ENCODE measurements at places on chromosomes 5 and 9. TPM values are rescaled to one million over a fixed set of nuclear protein-coding genes. Genes with fewer than 3 reads are reported as not detected.

Gene GAPT
- total RNA-seq = not detected

Gene NIPAL4
- total RNA-seq = 0.44 TPM

Gene C5orf58
- total RNA-seq = not detected

Gene TYRP1
- total RNA-seq = 13.4 TPM

Gene DOCK2
- 47.7 TPM for total RNA-seq

Gene PRRX2
- total RNA-seq = 0.17 TPM

Gene DPYSL3
- 88.2 TPM for total RNA-seq

Gene GZMA
- total RNA-seq = not detected

Gene ARID3C
- not detected for total RNA-seq

Gene ERP44
- 42.4 TPM for total RNA-seq

Gene ORM2
- not detected for total RNA-seq

Gene TLX3
- not detected for total RNA-seq

DNA sequence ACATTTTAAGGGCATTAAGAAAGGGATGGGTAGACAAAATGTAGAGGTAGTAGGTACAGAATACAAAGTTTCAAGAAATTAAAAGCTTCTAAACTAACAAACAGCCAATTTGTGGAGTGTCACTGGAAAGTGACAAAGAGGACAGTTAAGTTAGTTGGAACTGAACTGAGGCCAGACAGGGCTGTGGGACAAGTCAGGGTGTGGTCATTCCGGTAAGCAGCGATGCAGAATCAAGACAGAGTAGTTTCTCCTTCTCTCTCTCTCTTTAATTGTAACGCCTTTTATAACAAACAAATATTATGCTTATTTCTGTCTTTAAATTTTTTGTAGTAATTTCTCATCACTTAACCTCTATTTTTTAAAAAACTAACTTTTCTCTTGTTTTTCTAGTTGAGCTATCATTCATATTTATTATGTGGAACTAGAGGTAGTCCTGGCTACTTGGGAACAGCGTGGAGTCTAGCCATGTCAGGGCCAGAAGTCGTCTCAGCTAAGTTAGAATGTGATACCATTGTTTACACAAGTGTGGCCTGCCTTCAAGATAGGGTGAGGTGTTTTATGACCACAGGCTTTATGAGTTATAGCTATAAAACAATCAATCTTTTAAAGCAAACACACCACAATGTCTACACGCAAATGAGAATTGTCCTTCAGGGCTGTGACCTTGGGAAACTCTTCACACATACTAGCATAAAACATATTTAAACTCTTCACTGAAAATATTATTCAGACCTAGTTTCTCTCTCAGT lies 115.3 kb upstream of the CDKN2B start:
- DNase-seq = peak; percentile 91

- no peak for DNase-seq
These were observed 15.3 kb downstream of the ZNF462 start for GRCh38 chr9:106878081-106878837.

GRCh38 chr5:54251981-54252380 lies 58.4 kb downstream of the ARL15 start:
- DNase-seq = peak; percentile 32

DNA sequence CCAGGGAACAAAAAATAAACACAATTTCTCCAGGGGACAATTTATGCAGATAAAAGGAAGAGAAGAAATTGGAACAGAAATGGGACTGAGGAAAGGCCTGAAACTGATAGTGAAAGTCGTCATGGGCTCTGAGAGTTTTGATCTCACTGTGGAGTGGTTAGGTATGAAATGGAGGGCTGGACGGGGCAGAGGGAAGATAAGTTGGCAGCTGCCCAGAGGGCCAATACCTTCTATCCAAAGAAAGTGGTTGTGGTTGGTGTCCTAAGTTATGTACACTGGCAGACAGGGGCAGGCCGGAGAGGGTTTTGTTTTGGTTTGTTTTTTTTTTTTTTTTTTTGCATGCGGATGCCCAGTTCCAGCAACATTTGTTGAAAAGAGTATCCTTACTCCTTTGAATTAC lies 46.1 kb downstream of the ZNF618 start:
- DNase-seq = peak; percentile 85

- DNase-seq = no peak
These were observed 37.6 kb upstream of the RAI14 start for GRCh38 chr5:34618371-34619065.

DNA sequence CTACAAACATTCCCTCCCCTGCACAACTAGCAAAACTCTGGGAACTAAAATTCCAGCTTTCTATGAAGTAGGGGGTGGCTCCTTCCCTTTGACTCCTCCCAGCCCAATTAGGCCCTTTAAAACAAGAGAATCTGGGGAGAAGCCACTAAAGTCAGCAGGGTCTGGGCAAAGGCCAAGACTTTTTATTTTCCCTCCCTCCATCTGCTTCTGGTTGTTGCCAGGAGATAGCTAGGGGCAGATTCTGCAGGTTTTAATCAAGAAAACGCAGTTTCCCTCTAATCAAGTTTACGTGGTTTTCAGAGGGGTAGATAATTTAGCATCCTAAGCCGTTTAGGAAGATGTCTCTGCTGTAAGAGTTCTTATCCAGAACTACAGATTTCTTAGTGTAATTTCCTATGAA lies 114.5 kb upstream of the CDH6 start:
- no peak for DNase-seq

DNA sequence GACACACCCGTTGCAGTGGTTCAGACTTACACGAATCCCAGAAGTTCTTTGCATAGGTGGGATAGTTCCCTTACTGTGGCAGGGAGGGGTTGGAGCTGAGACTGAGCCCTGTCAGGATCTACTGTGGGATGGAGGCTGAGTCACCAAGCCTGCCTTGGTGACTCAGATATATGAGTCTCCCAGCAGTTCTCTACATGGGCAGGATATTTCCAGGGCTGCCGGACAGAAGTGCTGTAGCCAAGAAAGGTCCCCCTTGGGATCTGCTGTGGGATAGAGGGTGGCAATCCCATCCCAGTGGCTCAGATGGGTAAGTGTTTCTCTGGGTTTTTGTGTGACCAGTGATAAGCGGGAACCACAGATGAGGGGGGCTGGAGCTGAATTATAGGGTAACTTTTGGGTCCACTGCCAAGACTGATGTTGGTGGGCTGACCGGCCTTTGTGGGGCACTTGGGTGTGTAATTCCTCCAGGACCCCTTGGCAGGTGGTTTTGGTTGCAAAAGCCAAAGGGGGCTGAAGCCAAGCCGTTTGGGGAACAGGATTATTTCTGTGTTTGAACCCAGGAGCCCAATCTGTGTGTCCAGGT lies 18.7 kb downstream of the XRCC4 start:
- DNase-seq = peak; percentile 91

- no peak for DNase-seq
These were observed 140.0 kb upstream of the HMHB1 start for GRCh38 chr5:143671674-143672569.

DNA sequence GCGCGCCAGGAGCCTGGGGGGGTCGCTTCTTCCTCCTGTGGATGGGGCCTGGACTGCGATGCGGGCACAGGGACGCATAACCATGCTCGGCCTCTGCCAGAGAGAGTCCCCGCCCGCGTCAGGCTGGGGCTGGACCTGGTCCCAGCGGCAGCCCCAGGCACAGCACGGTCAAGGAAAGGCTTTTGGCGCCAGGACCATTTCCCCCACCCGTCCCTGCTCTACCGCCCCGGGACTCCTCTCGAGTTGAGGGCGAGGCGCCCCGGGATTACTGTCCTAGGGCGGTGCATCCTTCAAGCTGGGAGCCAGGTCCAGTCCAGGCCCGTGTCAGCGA lies 341 bp downstream of the MXD3 start:
- DNase-seq = peak; percentile 50

DNA sequence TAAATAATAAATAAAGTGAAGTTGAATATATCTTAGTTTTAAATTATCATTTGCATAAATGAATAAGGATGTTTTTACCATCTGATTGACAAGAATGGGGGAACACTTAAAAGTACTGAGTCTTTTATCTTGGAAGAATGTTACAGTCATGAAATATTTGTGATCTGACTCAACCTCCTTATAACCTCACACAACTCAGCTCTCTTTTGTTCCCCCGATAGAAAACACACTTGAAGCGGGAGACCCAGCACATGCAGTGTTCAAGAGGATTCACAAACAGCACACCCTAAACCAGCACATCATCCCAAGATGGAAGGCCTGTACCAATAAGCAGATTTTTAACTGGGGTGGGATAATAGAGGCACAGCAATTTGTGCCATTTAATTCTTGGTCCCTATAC lies 15.5 kb downstream of the BAAT start:
- peak; percentile 52 for DNase-seq

- no peak for DNase-seq
These were observed 69.5 kb upstream of the IQGAP2 start for GRCh38 chr5:76333571-76333970.

GRCh38 chr9:129331772-129332500 lies 153.9 kb upstream of the IER5L start:
- no peak for DNase-seq

GRCh38 chr9:16985559-16986348 lies 115.3 kb upstream of the BNC2 start:
- DNase-seq = peak; percentile 5

- peak; percentile 59 for DNase-seq
These were observed 25.7 kb downstream of the FRMPD1 start for GRCh38 chr9:37676411-37676830.

- DNase-seq = no peak
These were observed 31.4 kb upstream of the MSX2 start for GRCh38 chr5:174692982-174693422.

DNA sequence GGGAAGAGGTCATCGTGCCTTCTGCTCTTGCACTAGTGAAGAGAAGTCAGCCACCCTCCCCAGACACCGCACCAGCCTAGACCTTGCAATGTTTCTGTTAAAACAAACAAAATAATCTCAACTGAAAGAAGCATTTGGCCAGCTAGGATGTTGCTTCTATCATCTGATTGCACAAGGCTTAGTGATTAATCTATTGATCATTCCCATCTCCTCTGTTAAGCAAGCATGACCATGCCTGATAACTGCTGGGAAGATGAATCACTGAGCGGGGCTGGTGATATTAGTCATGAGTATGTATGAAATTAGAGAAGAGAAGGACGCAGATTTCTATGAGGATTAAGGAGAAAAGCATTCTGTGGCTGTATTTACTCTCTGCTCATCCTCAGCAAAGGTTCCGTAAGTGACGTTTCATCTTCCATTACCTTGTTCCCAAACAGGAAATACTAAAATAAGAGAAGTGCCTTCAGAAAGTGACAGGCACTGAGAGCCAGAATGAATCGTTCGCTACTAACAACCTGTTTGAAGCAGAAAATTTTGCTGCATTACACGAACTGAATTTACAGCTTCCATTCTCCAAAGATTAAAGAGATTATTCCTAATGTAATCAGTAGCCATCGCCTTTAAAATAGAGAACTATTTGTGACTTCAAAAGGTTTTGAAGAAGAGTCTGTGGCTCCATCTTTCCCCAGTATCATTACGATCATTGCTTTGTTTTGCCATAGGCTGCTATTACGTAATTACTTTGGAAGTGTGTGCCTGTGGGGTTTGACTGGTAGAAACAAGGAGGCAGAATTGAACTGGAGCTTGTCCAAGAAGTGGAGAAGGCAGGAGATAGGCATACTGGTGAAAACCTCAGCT lies 219.1 kb downstream of the MED10 start:
- peak; percentile 57 for DNase-seq

- DNase-seq = no peak
These were observed 121.8 kb downstream of the SEMA6A start for GRCh38 chr5:116452774-116453368.

GRCh38 chr9:118478752-118479151 lies 774.5 kb downstream of the TLR4 start:
- DNase-seq = no peak

- no peak for DNase-seq
These were observed 605.0 kb downstream of the RAB3C start for GRCh38 chr5:59187857-59188256.

- peak; percentile 93 for DNase-seq
These were observed 108.6 kb upstream of the CDKN2B start for GRCh38 chr9:22117511-22118384.

DNA sequence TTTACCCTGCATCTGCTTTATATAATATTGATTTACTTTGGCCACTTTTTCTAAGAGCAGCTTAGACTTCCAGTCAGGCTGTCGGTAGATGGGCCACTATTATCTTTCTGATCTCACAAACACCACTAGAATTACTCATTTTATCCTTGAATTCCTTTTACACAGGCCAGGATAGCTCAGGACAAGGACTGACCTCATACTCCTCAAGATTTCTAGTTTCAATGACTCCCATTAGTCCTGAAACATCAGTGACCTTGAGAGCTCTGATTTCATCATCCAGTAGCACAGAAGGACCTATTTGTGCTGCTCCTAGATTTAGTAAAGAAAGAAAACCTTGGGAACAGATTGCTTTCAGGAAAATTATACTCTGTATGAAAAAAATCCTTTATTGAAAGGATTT lies 727.9 kb upstream of the PTPRD start:
- DNase-seq = no peak

DNA sequence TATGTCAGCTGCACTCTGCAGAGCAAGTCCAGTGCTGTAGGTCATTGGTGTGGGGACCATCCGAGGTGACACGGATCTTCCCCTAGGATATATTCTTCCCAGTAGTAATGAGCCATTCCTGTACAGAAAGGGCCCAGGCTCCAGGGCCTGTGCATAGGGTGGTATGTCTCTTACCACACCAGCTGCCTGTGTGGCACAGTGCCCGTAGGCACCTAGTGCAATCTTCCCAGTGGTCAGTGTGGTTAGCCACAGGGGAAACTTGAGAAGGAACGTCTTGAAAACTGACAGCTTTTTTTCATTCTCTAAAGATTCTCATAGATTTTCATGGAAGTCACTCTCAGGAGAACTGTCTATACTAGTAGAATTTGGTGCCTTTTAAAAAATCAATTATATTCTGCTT lies 39.8 kb downstream of the CYSTM1 start:
- DNase-seq = peak; percentile 96

DNA sequence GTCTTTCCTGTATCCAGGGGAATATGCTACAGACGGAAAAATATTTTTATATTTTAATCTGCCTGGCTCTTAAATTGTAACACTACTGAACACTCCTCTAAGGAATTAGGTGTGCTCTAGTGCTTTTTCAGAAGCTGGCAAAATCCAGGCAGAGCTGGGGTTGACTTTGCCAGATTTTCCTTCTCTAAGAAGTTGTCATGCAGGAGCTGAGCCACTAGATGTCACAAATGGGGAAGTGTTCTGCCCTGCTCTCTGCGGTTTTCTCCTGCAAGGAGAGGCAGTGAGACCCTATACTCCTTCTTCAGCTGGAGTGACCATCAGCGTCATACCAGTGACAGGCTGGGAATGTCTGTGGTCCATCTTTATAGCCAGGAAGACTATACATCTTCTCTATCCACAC lies 112.5 kb downstream of the HAPLN1 start:
- DNase-seq = peak; percentile 56

DNA sequence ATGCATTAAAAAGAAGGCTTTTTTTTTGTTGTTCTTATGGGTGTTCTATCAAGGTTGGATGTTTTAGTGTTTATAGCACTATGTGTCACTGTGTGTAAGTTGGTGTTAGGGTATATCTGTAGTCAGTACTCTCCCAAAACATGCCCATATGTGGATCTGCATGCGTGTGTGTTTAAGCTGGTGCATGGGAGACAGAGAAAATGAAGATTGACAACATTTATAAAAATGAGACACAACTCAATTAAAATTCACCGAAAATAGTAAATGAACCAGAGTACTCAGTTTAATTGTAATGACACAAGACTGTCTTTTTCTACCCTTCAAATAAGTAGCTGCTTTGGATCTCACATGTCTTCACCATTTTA lies 323.4 kb downstream of the TMEM161B start:
- DNase-seq = no peak

Data from M059J (cell line).